A673 (cell line): ENCODE measurements at places on chromosomes 13 and 19.

GRCh38 chr13:82905071-82905470, 977.2 kb downstream of the SLITRK1 start:
- DNase-seq = no peak

DNA sequence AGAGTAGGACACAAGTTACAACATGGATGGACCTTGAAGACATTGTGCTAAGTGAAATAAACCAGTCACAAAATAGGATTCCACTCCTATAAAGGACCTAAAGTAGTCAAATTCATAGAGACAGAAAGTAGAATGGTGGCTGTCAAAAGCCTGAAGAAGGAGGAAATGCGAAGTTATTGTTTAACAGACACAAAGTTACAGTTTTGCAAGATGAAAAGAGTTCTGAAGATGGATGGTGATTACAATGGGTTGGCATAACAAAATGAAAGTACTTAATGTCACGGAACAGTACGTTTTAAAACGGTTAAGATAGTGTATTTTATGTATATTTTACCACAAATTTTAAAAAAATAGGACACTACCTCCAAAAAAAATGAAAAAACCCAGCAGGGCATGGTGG, 34.8 kb downstream of the FOXO1 start:
- DNase-seq = no peak

- no peak for DNase-seq
Observed at GRCh38 chr19:2123682-2124387, 27.1 kb downstream of the IZUMO4 start.

GRCh38 chr13:23634897-23635296, 64.7 kb downstream of the TNFRSF19 start:
- DNase-seq = no peak

- DNase-seq = no peak
Observed at GRCh38 chr19:3123088-3123721, 12.6 kb upstream of the GNA15 start.

- DNase-seq = peak; percentile 93
Observed at GRCh38 chr19:3343619-3344502, 22.5 kb upstream of the NFIC start.

DNA sequence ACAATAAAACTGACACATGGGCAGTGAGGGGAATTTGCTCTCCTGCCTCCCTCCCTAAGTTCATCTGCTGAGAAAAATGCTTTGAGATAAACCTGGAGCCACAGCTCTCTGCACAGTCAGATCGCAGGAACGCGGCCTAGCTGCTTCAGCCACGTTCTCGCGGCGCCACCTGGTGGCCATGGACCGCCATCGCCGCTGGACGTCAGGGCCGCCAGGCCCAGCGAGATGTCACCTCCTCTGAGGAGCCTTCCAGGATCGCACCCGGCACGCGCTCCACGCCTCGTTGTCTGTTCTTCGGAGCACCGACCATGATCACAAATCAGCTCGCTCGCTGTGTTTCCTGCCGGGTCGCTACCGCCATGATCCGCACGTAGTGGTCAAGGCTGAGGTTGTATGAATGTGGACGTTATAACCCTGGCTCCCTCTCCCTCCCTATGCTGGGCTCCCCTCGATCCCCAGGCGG, 20.6 kb upstream of the USP29 start:
- DNase-seq = peak; percentile 77

DNA sequence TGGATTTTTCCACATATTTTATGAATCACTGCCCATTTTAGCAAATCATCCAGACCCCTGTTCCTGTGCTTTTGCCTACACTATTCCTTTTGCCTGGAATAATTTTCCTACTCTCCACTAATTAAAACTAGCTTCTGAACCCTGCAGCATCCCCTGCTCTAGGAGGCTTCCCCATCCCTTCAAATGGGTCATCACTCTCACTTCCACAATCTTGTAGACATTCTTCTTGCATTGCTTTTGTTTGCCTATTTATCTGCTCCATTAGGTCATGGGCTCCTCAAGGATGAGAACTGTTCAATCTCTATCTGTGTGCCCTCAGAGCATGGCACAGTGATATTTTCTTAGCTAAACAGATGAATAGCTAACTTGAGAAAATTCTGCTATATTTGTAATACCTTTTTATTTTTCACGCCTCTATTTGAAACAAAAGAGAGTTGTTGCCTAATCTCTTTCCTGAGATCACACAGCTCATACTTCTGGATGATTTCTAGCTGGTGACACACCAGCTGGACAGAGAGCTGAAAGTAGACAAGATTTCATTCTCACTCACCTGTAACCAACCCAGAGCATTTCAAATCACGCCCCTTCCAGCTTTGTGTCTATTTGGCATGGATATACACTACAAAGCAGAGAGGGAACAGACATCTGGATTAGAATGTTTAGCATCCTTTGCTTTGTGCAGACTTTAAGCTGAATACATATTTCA, 466.0 kb downstream of the FOXO1 start:
- no peak for DNase-seq

DNA sequence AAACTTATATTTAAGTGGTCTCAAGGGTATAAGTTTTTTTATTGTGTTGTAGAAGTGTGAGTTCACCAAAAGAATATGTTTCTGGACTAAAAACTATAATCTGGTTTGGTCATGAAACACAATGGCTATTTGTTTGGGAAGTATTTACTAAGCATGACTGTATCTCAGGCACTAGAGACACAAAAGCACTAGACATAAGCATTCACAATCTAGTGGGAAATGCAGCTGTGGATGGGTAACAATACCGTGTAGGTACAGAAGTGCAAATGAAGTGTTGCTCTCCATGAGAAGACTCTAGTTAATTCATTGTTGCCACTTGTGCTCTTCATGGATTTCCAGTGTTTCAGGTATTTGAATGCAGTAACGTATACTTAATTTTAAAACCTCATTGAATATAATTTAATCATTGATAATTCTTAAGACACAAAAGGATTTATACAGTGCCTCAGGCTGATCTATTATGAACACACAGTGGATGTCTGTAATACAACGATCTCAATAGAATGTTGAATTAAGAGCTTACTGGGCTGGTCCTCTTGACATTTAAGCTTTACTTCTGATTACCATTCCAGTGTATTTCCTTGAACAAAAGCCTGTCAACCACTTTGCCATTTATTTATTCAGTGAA, 50.9 kb downstream of the TPT1 start:
- DNase-seq = no peak

DNA sequence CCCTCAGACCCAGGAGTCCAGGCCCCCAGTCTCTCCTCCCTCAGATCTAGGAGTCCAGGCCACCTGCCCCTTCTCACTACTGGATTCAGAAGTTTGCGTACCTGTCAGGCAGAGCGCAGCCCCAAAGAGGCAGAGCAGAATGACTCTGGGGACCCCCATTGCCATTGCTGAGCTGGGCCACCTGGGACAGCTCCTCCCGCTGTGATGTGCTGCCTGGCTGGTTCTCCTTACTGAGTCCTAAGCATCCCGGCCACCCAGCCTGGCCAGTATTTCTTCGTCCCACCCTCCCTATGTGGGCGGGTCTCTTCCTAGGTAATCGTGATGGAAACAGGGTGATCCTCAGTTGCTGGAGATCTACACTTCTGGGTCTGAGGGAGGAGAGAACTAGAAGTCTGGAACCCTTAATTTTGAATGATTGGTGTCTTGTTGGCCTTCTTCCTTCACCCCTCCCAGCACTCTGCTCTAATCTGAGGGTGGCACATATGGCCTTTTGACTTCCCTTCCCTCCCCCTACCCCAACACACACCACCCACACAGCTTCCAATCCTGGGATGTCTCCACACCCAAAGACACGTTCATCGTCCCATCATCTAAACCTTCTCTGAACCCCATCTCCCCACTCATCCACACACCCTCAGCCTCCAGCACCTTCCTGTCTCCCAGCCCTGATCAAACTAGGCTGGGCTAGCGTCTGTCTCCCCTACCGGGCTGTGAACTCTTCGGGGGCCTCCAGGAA, at the start of gene LYPD5:
Gene LYPD5, minus strand, starts transcription at position 232 of the 736 bp plus-strand sequence. Its CDS starts 67 bp downstream, at position 165.
- DNase-seq = no peak

DNA sequence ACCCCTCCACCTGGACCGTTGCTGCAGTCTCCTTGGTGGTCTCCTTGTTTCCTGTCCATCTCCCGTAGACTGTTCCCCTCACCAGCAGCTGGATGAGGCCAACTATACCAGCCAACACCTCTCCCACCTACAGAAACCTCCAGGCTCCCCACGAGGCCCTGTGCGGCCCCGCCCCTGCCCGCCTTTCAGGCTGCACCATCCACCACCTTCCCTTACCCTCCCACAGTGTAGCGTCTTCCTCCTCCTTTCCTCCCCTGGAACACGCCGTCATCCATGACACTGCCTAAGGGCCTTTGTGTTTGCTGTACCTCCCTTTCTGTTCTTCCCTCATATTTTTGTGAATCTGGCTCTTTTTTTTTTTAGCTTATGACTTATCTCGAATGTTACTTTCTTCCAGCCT, 23.8 kb upstream of the WDR88 start:
- DNase-seq = no peak

DNA sequence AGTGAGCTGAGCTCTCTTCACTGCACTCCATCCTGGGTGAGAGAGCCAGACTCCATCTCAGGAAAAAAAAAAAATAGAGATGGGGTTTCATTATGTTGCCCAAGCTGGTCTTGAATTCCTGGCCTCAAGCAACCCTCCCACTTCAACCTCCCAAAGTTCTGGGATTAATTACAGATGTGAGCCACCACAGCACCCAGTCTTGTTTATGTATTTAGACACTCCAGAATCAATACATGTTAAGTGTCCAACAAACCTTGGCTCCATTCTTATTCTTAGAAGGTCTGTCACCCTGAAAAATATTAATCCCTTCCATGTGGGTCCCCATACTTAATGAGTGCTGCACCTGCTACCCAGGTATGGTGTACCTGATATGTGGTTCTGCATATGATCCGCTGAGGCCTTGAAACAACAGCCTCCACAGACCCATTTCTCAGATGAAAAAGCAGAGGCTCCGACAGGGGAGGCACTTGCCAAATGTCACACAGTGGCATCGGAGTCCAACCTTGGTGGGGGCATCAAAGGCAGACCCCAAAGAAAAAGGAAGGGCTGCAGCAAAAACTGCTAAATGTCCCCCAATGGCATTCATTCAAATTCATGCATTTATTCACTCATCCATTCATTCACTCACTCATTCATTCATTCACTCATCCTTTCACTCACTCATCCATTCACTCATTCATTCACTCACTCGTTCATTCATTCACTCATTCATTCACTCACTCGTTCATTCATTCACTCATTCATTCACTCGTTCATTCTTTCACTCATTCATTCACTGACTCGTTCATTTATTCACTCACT, 16.7 kb downstream of the TICAM1 start:
- no peak for DNase-seq

GRCh38 chr19:55590109-55590508, 9.2 kb downstream of the FIZ1 start:
- DNase-seq = no peak

GRCh38 chr13:75391432-75392100, 90.4 kb downstream of the TBC1D4 start:
- DNase-seq = no peak

- DNase-seq = no peak
Observed at GRCh38 chr19:748274-748598, 2.7 kb upstream of the MISP start.

DNA sequence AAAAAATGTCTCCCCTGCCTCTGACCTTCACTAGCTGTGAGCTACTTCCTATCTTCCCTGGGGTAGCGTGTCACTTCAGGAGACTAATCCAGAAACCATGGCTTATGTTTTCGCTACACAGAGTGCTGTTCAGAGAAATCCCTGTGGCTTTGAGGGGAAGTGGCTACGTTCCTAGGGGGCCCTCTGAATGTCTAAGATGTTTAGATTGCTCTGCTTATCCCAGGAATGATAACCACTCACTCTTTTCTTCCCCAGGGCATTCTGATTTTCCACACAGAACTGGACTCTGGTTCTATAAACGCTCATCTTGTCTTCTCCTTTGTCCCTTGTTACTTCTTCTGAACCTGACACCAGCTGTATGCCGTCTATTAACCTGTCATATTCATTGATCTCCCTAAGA, 572.5 kb downstream of the OLFM4 start:
- DNase-seq = no peak

GRCh38 chr19:15432629-15433518, 14.1 kb upstream of the AKAP8L start:
- DNase-seq = peak; percentile 96

- DNase-seq = no peak
Observed at GRCh38 chr19:7628589-7629311, 595 bp downstream of the XAB2 start.

- DNase-seq = no peak
Observed at GRCh38 chr19:37845932-37846331, 60.5 kb downstream of the WDR87 start.

DNA sequence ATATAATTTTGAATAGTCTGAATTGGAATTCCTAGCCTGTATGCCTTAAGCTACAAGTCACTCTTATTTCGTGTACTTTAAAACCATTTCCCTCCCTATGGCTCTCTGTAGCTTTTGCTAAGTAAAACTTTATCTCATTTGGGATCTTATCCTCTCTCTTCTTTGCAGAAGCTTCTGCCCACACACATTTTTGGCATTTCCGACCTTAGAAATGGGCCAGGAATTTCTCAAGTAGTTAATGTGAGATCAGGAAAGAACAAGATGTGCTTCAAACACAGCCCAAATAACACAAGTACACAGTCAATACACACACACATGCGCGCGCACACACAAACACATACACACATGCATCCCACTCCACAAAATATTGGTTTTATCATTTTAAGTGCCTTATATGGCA, 931.0 kb upstream of the MIR17HG start:
- peak; percentile 76 for DNase-seq

DNA sequence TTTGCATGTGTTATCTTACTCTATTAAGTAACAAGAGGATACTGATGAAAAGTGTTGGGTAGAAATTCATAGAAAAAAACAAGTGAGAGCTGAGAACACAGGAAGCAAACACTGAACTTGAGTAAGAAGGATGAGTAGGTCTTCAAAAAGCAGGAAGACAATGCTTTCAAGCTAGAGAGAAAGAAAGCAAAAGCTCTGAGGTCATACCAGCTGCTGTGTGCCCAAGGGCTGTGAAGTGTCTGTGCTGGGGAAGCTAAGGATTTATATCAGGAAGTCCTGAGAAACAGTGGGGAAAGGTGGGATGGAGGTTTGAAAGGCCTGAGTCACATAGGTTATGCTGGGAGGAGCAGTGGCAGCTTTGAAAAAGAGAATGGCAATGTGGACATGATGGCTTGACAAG, 145.5 kb upstream of the MAB21L1 start:
- DNase-seq = no peak

- no peak for DNase-seq
Observed at GRCh38 chr13:84684048-84684662, 801.9 kb upstream of the SLITRK1 start.

- DNase-seq = no peak
Observed at GRCh38 chr19:38564981-38565690, 52.6 kb downstream of the MAP4K1 start.

- no peak for DNase-seq
Observed at GRCh38 chr13:46995874-46996273, 99.0 kb upstream of the HTR2A start.
